ENCODE measurements at places on chromosomes 6 and 20.

GRCh38 chr6:27188061-27188884, 59.2 kb upstream of the PRSS16 start:
- peak; percentile 17 for DNase-seq

DNA sequence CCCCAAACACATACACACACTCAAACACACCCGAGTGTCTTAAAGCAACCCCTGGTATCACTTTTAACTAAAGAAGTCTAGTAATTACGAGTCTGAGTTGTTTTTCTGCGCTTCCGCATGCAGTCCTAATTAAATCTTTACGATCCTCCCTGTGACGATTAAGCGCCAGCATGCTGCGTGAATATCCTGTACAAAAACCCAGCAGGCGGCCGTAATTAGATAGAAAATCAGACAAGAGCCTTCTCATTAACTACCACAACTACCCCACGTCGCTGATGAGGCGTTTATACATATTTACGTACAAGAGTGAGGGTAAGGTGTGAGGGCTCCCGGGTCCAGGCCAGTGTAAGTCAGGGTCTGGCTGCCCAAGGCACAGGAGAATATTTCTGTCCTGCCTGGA, 8.1 kb downstream of the TFAP2B start:
- DNase-seq, result no peak

DNA sequence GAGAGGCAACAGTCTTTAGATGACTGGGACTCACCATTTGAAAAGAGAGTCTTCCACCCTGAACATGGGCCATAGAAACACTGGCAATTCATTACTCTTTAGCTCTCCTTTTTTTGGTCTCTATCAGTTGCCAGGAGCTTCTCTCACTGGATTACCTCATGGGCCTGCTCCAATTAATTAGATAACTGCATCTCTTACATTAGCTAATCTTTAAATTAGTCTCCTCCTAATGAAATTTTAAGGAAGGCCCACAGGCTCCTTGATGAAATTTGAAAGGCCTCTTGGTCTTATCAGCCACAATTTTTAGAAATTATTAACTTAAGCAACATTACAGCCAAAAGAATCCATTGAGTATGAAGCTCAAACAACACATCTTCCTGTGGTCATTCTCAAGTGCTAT, 184.4 kb downstream of the UNC5CL start:
- DNase-seq, result no peak

DNA sequence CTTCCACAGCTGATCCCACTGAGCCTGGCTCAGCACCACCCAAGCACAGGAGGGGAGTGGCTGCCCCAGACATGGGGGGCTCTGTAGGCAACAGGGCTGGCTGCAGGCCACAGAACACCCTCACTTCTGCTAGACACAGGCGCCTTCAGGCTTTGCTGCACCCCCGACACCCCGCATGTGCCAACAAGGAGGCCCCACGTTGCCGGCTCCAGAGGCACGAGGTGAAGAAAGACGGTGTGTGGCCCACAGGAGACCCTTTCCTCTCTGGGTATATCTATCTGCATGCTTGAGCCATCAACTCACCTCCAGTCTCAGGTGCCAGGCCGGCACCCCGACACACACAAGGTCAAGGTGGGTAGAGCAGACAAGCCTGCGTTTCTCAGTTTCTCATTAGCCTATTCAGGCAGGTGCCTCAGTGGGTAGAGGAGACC, 158.3 kb downstream of the DLL1 start:
- DNase-seq, result no peak

- DNase-seq, result no peak
These were observed 106.2 kb downstream of the DST start for GRCh38 chr6:56536536-56536935.

DNA sequence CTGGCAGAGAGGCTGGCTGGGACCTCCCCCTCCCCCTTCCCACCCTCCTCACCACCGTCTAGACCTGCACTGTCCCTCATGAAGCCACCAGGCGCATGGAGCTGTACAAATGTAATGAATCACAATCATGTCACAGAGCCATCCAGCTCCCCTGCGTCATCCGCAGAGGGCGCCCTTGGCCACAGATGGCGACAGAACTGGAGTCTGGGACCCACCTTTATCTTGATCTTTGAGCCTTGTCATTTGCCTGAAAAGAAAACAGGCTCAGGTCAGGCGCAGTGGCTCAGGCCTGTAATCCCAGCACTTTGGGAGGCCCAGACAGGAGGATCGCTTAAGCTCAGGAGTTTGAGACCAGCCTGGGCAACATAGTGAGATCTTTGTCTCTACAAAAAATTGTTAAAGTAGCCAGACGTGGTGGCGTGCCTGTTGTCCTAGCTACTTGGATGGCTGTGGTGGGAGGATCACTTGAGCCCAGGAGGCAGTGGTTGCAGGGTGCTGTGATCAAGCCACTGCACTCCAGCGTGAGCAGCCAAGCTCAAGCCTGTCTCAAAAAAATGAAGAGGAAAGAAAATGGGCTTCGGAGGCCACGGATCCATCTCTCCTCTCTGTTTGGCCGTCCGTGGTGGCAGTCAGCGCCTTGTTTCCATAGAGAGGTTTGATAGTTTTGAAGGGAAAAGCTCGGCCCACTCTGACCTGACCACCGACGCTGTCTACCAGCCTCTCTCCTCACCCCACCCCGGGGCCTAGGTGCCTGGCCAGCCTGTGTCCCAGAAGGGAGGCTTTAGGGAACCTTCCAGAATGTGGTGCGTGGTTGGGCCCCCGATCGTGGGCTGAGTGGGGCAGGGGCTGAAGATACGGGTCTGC, 6.2 kb downstream of the COL9A3 start:
- peak; percentile 74 for DNase-seq

GRCh38 chr6:127851197-127851596, 49.7 kb downstream of the THEMIS start:
- no peak for DNase-seq

GRCh38 chr6:16995511-16996250, 106.2 kb upstream of the STMND1 start:
- no peak for DNase-seq

GRCh38 chr6:5361396-5361795, 100.1 kb downstream of the FARS2 start:
- no peak for DNase-seq

- no peak for DNase-seq
These were observed 155.0 kb downstream of the CFAP61 start for GRCh38 chr20:20207291-20207690.

DNA sequence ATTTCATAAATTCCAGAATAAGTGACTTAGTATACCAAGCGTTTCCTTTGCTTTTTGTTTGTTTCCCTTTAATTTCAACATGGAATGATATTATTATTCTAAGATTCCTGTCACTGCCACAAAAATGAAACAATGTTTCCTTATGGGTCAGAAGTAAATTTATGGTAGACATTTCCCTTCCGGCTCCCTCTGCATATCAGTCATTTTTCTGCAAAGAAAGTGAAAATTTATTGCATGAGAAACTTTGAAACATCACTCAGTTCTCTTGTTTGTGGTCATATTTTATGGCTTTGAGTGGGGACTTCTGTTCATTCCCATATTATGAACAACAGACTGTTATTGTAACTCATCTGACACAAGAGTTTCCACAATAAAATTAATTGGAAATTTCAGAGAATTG, 97.8 kb downstream of the NKAIN2 start:
- DNase-seq, result no peak

GRCh38 chr6:5766260-5766659, 240.5 kb downstream of the NRN1 start:
- DNase-seq, result no peak

GRCh38 chr6:147675281-147675680, 166.8 kb downstream of the SAMD5 start:
- DNase-seq, result no peak

GRCh38 chr6:41197234-41197633, 3.7 kb downstream of the TREML2 start:
- no peak for DNase-seq

DNA sequence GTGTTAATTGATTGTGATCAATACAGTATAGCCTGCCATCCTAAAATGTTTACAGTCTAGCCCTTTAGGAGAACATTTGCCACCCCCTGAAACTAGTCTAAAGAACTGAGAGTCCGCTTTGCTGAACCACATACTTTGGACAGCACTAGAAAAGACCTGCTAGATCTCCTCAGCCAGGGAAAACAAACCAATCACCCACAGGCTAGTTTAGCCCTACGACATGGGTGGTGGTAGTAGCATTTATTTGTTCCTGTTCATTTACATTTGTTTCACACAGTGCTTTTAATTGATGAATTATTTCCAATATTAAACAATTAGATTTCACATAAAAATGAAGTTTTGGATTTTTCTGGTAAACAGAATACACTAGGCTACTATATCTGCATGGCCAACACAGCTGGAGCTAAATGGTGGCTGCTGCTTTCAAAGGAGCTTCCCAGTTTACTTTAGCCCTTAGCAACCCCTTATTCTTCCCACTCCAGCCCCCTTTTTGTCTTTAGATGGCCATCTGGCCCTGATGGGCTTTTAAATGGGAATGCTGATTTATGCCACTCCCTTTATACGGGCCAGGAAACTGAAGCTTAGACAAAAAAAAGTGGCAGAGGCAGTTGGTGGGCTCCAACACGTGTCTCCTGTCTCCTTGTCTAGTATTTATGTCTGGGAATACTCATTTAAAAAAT, 72.4 kb downstream of the ADGRG6 start:
- no peak for DNase-seq

GRCh38 chr6:32967151-32968091, 973 bp upstream of the BRD2 start:
- DNase-seq, result peak; percentile 76

DNA sequence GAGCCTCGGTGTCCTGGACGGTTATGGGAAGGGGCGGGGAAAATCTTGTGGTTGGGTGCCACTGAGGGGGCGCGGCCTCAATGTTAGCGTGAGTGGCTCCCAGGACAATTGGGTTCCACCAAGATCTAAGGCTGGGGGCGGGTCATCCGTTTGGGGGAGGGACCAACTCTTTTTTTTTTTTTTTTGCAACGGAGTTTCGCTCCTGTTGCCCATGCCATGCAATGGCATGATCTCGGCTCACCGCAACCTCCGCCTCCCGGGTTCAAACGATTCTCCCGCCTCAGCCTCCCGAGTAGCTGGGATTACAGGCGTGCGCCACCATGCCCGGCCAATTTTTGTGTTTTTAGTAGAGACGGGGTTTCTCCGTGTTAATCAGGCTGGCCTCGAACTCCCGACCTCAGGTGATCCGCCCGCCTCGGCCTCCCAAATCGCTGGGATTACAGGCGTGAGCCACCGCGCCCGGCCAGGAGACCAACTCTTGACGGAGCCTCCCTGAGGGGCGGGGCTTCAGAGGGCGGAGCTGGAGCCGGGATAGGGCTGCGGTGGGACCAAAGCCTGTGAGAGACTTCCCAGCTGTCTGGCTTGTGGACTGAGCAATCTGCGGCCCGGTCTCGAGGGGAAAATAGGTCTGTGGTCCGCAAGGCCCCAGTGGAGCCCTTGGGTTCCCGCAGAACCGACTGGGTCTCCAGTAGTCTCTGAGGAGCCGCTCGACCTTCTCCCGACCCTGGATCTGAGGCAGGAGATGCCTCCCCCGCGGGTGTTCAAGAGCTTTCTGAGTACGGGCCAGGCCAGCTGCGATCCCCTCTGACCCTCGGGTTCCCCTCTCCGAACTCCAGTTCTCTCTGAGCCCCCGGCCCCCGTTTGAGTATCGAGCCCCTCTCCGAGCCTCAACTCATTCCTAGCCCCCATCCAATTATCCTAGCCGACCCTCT, 1.1 kb downstream of the SPAG4 start:
- peak; percentile 57 for DNase-seq

GRCh38 chr6:33694977-33695376, 16.5 kb downstream of the UQCC2 start:
- DNase-seq, result no peak

DNA sequence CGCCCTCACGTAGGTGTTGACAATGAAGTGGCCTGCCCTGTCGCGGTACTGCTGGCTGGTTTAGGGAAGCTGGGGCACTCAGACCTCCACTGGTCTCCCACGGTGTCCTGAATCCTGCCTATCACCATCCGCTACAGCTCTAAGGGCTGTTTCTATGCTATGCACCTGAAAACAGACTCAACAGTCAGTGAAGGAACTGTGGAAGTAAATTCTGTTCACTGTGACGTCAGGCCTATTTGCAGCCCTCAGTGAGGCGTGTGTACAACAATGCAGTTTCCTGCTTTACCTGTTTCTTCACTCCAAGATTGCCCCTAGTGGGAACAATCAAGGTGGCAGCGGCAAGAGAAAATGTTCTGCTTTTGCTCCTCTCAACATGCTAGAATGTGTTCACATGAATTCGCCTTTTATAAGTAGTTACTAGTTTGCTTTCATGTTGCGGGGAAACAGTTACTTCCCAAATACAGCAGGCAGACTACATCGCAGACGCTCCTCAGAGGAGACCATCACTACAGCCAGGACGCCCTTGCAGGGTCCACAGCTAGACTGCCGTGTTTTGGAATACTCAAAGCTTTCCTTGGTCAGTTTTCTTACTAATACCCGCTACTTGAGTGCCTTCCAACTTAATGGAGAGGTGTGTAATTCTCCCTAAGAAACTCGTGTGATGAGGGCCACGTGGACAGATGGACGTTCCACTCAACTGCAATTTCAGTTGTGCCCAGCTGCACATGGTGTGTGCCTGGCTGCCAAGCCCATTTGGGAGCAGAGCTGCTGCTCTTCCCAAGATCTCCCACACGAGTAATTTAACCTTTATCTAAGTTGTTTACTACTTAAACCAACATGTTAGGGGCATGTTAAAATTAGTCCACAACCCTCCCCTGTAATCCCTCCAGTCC, 25.4 kb downstream of the DIDO1 start:
- no peak for DNase-seq

- DNase-seq, result no peak
These were observed 251.0 kb downstream of the SYNE1 start for GRCh38 chr6:152386131-152386530.

Measured in HL-60 (cell line).